Lower lobe of right lung (tissue), 2 donors: ENCODE measurements at places on chromosomes 16 and 17.

GRCh38 chr17:43974382-43975266, 20.9 kb upstream of the PYY start:
- peaks cover 10% of the 10 kb centered on the region for H3K27me3 ChIP-seq
- H3K4me3 ChIP-seq: no peak overlapping the region
- H3K4me1 ChIP-seq: no peaks in the 10 kb centered on the region

GRCh38 chr17:16989230-16989952, 17.5 kb upstream of the TNFRSF13B start:
- H3K36me3 ChIP-seq: no peaks in the 10 kb centered on the region
- H3K27me3 ChIP-seq: no peaks in the 10 kb centered on the region
- peaks cover 29% of the 10 kb centered on the region for H3K4me1 ChIP-seq
- no peak overlapping the region for H3K4me3 ChIP-seq
- no peak for DNase-seq
- peak overlapping the region; percentile 70 for H3K27ac ChIP-seq

DNA sequence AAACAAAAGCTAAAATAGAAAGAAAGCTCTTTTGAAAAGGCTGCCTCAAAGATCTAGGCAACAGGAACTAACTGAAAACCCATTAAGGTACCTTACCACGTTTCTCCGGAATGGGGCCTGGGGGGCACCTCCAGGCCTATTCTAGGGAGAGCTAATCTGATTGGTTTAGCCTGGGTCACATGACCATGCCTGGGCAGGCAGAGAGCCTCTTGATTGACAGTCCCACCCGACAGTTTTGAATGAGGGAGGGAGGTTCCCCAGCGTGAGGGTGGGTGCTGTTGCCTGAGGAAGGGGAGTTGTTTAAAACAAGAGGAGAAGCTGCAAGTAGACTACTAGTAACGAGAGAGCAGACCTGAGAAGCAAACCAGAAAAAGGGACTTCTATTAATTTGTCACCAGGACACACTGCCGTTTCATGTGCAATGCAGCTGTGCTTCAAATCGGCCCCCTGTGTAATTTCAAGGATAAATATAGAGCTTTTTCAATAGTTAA, 143.4 kb upstream of the HS3ST2 start:
- no peak overlapping the region for H3K4me3 ChIP-seq
- H3K36me3 ChIP-seq: no peaks in the 10 kb centered on the region
- DNase-seq: no peak

DNA sequence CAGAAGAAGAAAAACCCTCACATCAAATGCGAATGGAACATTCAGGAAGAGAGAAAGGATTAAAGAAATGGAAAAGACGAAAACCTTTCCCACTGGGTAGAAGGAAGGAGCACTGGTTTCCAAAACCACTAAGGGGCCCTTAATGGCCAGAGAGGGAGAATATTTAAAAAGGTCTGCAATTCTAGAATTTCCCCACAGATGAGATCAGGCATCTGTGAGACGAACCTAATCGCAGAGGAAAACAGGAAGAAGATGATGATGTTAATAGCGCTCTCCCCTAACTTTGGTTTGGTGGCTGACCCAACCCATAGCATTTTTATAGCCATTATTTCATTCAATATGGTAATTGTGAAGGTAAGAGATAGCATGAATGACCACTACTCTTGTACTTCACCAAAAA, 32.8 kb downstream of the XYLT1 start:
- H3K4me3 ChIP-seq: no peak overlapping the region
- no peaks in the 10 kb centered on the region for H3K36me3 ChIP-seq
- no peak for DNase-seq
- H3K27me3 ChIP-seq: no peaks in the 10 kb centered on the region
- H3K27ac ChIP-seq: no peak overlapping the region

DNA sequence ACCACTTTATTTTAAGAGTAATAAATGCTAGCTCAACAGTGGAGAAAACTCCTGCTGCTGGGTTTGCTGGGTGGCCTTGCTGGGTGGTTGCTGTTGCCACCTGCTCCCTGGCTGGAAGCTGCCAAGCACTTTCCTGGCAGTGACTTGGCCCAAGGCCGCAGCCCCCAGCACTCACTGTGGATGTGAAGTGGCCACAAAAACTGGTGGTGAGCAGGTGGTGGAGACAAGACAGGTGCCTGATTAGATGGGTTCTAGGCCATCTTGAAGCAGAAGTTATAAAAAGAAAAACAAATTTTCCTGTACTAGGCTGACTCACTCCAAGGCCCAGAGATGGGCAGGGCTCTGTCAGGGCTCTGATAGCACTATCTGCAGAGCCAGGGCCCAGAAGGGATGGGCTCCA, 224.7 kb upstream of the NLRP1 start:
- H3K4me3 ChIP-seq: no peak overlapping the region
- no peak for DNase-seq
- no peaks in the 10 kb centered on the region for H3K4me1 ChIP-seq
- H3K36me3 ChIP-seq: no peaks in the 10 kb centered on the region

- no peak overlapping the region for H3K27ac ChIP-seq
- H3K36me3 ChIP-seq: no peaks in the 10 kb centered on the region
- no peaks in the 10 kb centered on the region for H3K27me3 ChIP-seq
- no peak for DNase-seq
- H3K4me3 ChIP-seq: no peak overlapping the region
These were observed 9.5 kb upstream of the CMIP start for GRCh38 chr16:81435103-81435502.

GRCh38 chr16:21179126-21179982, 20.9 kb downstream of the LDAF1 start:
- no peak for DNase-seq
- H3K4me3 ChIP-seq: no peak overlapping the region
- H3K4me1 ChIP-seq: no peaks in the 10 kb centered on the region
- no peaks in the 10 kb centered on the region for H3K27me3 ChIP-seq
- peaks cover 63% of the 10 kb centered on the region for H3K36me3 ChIP-seq

DNA sequence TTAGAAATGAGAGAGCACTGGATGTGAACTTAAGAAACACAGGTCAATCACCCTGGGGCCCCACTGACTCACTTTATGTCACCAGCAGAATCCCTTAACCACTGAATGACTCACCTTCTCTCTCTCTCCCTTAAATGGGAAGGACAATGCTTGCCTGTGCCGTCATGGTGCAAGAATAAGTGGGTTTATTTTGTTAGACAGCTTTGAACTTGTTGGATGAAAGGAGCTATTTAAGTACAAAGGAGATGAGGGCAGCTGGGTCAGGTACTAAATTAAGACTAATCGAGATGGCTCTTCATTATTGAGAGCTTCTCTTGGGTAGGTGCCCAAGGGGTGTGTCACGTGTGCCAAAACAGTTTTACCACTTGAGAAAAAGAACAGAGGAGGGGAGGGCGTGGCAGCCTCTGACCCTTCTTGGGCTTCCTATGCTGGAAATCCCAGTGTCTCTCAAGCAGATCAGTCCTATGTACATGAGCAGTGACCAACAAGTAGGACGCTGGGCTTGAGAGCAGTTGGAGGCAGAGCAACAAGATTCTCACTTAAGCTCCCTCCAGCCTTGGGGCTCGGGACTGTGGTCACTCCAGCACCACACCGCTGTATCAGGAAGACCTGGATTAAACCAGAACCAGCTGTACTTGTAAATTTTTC, 6.7 kb upstream of the KRT31 start:
- no peak overlapping the region for H3K4me3 ChIP-seq
- H3K36me3 ChIP-seq: no peaks in the 10 kb centered on the region
- no peaks in the 10 kb centered on the region for H3K27me3 ChIP-seq
- no peak for DNase-seq
